ENCODE measurements at places on chromosomes 1 and 21. TPM values are rescaled to one million over a fixed set of nuclear protein-coding genes. Genes with fewer than 3 reads are reported as not detected.

The PRAMEF20 gene
- not detected for total RNA-seq

The IGSF9 gene
- total RNA-seq = not detected

The GTF2B gene
- total RNA-seq = 33.9 TPM

The USF1 gene
- total RNA-seq = 62.4 TPM

The OSCP1 gene
- total RNA-seq = 15.3 TPM

The ITSN1 gene
- total RNA-seq = 44.2 TPM

- no peak overlapping the region for H3K27ac ChIP-seq
- H3K27me3 ChIP-seq = no peaks in the 10 kb centered on the region
- H3K4me3 ChIP-seq = no peak overlapping the region
- H3K36me3 ChIP-seq = no peaks in the 10 kb centered on the region
- no peak for DNase-seq
Measured at GRCh38 chr1:22916471-22916820, 56.2 kb downstream of the LACTBL1 start.

DNA sequence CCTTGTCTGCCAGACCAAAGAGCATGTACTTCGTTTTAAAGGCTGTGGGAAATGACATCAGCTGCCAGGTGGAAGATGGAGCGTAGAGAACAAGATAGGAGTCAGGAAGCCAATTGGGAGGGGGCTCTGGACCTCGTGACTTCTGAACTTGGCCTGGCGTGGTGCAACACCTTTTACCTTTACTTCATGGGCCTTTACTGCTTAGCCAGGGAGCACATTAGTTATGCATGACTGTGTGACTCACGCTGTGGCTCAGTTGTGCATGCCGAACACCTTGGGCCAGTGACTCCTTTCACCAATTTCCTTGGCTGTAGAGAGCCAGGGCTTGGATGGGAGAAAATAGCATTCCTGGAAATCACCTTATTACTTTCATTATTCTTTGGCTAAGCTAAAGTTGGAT, 7.2 kb downstream of the XCL1 start:
- peaks cover 34% of the 10 kb centered on the region for H3K4me1 ChIP-seq
- no peak overlapping the region for H3K27ac ChIP-seq
- H3K27me3 ChIP-seq = no peaks in the 10 kb centered on the region

DNA sequence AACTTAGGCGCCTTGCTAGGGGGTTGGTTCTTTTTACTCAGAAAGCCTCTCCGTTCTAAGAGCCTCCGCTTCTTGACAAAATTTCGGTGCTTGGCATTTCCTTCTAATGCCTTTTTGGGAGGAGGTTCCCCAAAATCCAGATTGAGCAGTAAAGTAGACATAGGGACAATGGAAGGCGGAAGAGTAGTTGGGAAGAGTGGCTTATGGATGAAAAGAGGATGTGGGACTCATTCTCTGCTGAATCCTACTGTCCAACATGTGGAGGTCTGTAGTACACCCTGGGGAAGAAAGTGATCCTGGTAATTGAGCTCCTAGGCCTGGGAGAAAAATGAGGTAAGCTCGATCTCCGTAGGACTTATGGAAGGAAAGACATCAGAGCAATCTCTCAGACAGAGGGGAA, 777 bp upstream of the METTL25B start:
- H3K4me1 ChIP-seq = peaks cover 48% of the 10 kb centered on the region
- DNase-seq = no peak
- H3K36me3 ChIP-seq = peaks cover 22% of the 10 kb centered on the region
- no peaks in the 10 kb centered on the region for H3K27me3 ChIP-seq
- peak overlapping the region; percentile 99 for H3K27ac ChIP-seq

DNA sequence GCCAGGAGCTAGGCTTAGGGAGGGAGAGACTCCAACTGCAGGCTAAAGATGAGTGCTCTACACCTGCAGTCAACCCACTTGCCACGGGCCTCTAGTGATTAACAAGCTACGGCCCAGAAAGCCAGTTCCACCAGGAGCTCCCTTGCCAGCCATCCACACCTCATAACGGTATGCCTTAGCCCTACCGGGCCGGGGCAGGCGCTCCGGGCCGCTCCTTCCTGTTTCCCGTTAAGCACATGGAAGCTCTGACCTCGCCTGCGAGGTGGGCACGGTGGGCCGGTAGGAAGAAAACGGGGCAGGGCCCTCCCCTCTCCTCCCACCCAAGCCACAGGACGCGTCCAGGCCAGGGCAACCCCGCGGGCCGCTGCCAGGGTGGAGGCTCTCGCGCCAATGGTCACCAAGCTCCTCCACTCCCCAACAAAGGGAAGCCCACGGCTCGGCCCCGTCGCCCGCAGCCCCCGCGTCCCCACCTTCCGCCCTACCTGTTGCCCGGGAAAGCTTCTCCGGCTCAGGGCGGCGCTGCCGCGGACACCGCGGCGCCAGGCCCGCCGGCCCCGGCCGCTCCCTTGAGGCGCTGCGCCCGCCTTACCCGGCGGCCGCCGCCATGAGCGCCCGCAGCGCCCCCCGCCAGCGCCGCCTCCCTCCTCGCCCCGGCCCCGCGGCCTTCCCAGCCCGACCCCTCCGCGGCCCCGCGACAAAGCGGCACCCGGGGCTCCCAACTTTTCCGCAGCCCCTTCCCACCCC, 627 bp downstream of the CERS2 start:
- H3K27me3 ChIP-seq = no peaks in the 10 kb centered on the region
- H3K36me3 ChIP-seq = no peaks in the 10 kb centered on the region
- peak overlapping the region; percentile 99 for H3K27ac ChIP-seq
- H3K4me3 ChIP-seq = peak overlapping the region; percentile 84
- H3K4me1 ChIP-seq = peaks cover 63% of the 10 kb centered on the region
- no peak for DNase-seq

DNA sequence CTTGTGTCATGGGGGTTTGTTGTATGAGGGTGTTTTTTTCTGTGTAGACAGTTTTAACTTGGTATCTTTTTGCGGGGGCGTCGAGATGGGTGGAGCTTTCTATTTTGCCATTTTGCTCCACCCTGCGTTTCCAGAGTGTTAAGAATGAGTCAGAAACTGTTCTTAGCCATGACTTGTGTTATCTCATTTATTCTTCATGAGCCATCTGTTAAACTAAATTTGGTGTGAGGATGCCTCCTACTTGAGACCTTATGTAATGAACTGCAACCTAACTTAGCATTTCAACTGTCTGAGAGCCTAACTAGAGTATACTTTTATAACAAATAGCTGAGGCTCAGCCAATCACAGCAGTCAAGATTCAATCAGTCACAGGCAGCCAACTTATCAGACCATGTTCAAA, 1873.5 kb downstream of the NCAM2 start:
- H3K36me3 ChIP-seq = no peaks in the 10 kb centered on the region
- H3K27ac ChIP-seq = no peak overlapping the region
- DNase-seq = no peak

- no peaks in the 10 kb centered on the region for H3K27me3 ChIP-seq
- no peaks in the 10 kb centered on the region for H3K4me1 ChIP-seq
- H3K4me3 ChIP-seq = no peak overlapping the region
- H3K36me3 ChIP-seq = no peaks in the 10 kb centered on the region
- H3K27ac ChIP-seq = peak overlapping the region; percentile 30
Measured at GRCh38 chr1:86478416-86479156, 9.9 kb downstream of the CLCA1 start.

DNA sequence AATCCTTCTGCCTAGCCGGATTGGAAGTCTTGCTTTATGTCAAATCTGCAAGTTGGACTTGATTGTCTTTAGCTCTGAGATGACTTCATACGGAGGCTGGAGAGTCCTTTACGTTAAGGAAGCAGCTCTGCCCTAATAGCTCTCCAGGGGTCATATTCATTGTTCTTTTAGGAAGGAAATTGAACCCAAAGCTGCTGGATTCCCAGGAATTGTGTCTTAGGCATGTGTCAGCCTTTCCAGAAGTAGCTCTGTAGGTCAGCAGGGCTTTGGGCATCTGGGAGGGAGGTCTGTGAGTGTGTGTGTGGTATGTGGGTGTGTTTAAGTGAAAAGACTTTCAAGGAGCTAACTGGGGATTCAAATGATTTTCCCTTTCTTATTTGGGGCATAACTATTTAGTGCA, 82.4 kb downstream of the ABCA4 start:
- H3K27ac ChIP-seq = no peak overlapping the region
- H3K36me3 ChIP-seq = no peaks in the 10 kb centered on the region
- no peak overlapping the region for H3K4me3 ChIP-seq
- H3K27me3 ChIP-seq = no peaks in the 10 kb centered on the region
- no peaks in the 10 kb centered on the region for H3K4me1 ChIP-seq
- DNase-seq = no peak

DNA sequence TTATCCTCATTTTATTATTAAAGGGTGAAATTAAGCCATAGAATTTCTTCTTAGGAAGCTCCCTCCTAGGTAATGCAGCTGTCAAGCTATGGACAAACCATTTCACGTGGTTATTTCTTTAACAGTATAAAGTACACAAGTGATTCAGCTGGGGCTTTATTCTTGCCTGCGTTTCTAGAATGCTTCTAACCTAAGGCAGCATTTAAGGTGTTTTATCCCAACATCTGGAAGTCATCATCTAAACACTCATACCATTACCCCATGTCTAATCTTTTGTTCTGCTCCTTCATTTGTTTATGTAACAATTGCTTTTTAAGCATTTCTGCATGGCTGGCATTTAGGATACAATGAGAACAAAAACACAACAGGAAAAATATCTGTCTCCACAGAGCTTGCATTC, 829.2 kb upstream of the ADAMTS5 start:
- H3K4me3 ChIP-seq = no peak overlapping the region
- H3K4me1 ChIP-seq = peaks cover 25% of the 10 kb centered on the region

DNA sequence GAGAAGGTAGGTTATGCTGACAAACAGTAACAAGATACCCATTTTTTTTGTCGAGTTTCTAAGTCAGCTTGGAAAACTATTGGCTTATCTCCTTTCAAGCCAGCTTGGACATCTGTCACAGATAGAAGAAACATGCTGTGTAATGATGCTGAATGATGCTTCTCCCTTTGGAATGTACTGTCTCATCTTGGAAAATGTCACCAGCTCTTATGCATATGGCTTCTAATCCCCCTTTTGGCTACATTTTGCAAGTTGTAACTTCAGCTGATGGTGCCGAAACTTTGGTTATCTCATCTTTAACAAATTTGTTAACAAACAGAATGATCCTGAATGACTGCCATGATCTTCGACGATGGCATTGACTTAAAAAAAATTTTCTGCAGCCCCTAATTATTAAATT, 68.8 kb upstream of the ST6GALNAC3 start:
- no peak overlapping the region for H3K4me3 ChIP-seq
- no peaks in the 10 kb centered on the region for H3K27me3 ChIP-seq
- H3K27ac ChIP-seq = peak overlapping the region; percentile 6
- no peaks in the 10 kb centered on the region for H3K4me1 ChIP-seq
